ENCODE measurements at places on chromosomes 12 and 14.

DNA sequence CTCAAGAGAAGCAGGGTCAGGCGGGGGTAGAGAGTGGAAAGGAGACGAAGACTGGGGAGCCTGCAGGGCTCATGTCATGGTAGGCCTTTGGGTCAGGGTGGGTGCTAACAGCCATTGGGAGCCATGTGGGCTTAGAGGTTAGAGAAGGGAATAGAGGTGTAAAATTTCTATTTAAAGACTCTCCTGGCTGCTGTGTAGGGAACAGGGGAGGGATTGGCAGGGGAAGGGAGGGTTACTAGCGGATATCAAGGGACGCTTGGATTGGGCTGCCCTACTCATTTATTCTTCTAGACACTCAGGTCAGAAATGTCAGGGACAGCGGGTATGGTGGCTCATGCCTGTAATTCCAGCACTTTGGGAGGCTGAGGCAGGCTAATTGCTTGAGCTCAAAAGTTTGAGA is 18.2 kb downstream of the WSCD2 start:
- DNase-seq, result no peak

- peak; percentile 87 for DNase-seq
Measured at GRCh38 chr12:47837190-47838171, 17.8 kb upstream of the HDAC7 start.

DNA sequence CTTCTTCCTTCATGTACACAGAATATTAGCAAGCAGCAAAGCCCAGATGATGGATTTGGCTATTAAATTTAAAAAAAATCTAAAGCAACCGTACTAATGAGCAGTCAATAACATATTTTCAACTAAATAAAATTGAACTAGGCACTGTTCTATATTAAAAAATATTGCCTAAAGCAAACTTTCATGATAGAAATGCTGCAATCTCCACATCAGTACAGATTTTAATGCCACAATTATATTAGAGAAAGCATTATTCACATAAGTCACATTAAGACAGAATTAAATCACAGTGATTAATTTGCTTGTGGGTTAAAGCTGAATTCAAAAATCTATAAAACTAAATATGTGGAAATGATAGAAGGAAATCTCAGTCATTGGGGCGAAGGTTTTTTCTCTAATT is 200.7 kb downstream of the KCNH5 start:
- no peak for DNase-seq

DNA sequence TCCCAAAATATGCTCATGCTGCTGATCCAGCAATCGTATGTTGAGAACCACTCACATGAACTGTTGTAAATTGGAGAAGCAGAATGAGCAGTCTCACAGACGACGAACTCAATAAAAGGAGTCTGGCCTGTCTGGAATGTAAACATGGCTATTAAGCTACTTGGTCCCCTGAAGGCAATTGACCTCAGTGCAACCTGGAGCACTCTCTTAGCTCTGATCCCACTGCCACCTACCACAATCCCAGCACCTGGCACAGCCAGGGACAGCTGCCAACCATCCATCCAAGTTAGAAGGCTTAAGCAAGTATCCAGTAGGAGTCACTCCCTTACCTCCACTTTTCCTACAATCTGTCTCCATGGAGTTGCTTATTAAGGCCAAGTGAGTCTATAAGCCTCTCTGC is 406.9 kb upstream of the CLEC14A start:
- DNase-seq, result no peak

DNA sequence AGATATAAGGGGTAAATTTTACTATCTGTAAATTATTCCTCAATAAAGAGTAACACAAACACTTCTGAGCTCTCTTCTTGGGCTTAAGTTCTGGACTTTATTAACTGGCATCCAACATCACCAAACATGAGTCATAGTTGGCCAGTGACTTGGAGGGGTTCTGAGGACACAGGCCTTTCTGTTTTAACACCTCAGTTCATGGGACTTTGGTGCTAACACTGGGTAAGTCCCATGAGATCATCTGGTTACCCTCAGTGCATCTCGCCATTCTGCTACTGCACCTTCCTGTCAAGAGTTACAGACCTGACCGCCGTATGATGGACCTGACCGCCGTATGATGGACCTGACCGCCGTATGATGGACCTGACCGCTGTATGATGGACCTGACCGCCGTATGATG is 9.9 kb downstream of the SLC15A4 start:
- no peak for DNase-seq

- peak; percentile 34 for DNase-seq
Measured at GRCh38 chr12:119444462-119445044, 110.0 kb downstream of the CCDC60 start.
